ENCODE measurements at places on chromosomes 7 and 10. TPM values are rescaled to one million over a fixed set of nuclear protein-coding genes. Genes with fewer than 3 reads are reported as not detected.

GRCh38 chr7:141928845-141929195 is 12.6 kb downstream of the OR9A4 start:
- no peak overlapping the region for H3K27ac ChIP-seq
- H3K36me3 ChIP-seq, result peaks cover 6% of the 10 kb centered on the region
- no peak for DNase-seq
- peaks cover 4% of the 10 kb centered on the region for H3K27me3 ChIP-seq
- H3K4me1 ChIP-seq, result no peaks in the 10 kb centered on the region
- no peak overlapping the region for H3K4me3 ChIP-seq

- no peak for DNase-seq
- no peaks in the 10 kb centered on the region for H3K36me3 ChIP-seq
- no peak overlapping the region for H3K27ac ChIP-seq
- H3K4me3 ChIP-seq, result no peak overlapping the region
- H3K4me1 ChIP-seq, result peaks cover 4% of the 10 kb centered on the region
Measured at GRCh38 chr10:3636356-3637181, 148.4 kb downstream of the KLF6 start.

UBE2D4 gene
- 20.8 TPM for polyA plus RNA-seq

DYNC1I1 gene
- not detected for polyA plus RNA-seq

DNA sequence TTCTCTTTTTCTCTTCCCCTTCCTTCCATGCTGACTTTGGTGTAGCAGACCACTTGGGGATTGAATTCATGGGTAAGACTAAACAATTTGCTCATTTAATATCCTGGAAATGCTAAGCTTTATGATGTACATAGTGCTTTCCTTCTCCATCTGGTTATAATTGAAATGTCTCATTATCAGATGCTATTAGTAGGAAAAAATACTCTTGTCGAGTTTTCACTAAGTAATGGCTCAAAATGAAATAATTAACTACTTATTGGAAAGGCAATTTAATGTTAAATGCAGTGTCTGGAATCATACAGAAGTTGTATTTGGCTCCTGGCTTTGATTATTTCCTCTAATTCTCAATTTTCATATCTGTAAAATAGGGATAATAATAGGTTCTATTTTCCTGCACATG is 990.4 kb downstream of the NRG3 start:
- no peaks in the 10 kb centered on the region for H3K36me3 ChIP-seq
- H3K4me3 ChIP-seq, result no peak overlapping the region

GRCh38 chr10:84537447-84537931 is 209.1 kb downstream of the CCSER2 start:
- peak; percentile 36 for DNase-seq
- no peaks in the 10 kb centered on the region for H3K36me3 ChIP-seq
- H3K4me1 ChIP-seq, result peaks cover 12% of the 10 kb centered on the region
- H3K27ac ChIP-seq, result no peak overlapping the region
- H3K4me3 ChIP-seq, result no peak overlapping the region
- peaks cover 51% of the 10 kb centered on the region for H3K27me3 ChIP-seq

TMEM184A gene
- polyA plus RNA-seq, result not detected

DNA sequence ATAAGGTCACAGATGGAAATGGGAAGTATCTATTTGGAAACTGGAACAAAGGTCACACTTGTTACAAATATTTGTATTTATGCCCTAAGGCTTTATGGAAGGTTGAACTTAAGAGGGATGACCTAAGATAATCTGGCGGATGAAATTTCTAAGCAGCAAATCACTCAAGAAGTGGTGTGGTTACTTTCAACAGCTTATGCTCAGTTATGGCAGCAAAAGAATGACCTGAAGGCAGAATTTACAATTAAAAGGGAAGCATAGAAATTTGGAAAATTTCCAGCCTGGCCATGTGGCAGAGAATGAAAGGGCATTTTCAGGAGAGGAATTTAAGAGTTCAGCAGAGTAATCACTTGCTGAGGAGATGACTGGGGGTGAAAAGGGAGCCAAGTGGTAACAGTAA is 95.8 kb upstream of the TNS3 start:
- no peak overlapping the region for H3K27ac ChIP-seq
- peak overlapping the region; percentile 25 for H3K4me3 ChIP-seq
- peaks cover 10% of the 10 kb centered on the region for H3K36me3 ChIP-seq
- no peaks in the 10 kb centered on the region for H3K27me3 ChIP-seq
- DNase-seq, result no peak

- no peak overlapping the region for H3K4me3 ChIP-seq
- no peak overlapping the region for H3K27ac ChIP-seq
- no peak for DNase-seq
- peaks cover 9% of the 10 kb centered on the region for H3K36me3 ChIP-seq
- H3K27me3 ChIP-seq, result peaks cover 40% of the 10 kb centered on the region
- H3K4me1 ChIP-seq, result peaks cover 1% of the 10 kb centered on the region
Measured at GRCh38 chr10:123988694-123989093, 97.1 kb upstream of the CPXM2 start.

DNA sequence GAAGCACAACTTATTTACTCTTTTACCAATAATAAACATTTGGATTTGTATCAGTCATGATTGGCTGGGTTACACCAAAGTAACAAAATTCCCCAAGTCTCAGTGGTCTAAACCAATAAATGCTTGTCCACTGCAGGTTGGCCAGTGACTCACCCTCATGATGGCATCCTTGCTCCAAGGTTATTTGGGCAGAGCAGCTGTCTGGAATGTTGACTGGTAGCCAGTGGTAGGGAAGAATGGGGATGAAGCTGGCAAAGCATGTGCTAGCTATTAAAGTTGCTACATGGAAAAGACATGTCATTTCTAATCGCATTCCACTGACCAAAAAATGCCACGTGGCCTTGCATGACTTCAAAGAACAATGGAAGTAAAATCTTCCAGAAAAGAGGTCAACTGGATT is 1168.7 kb upstream of the CELF2 start:
- H3K4me3 ChIP-seq, result no peak overlapping the region
- no peaks in the 10 kb centered on the region for H3K4me1 ChIP-seq
- H3K27me3 ChIP-seq, result no peaks in the 10 kb centered on the region
- H3K27ac ChIP-seq, result no peak overlapping the region
- peaks cover 13% of the 10 kb centered on the region for H3K36me3 ChIP-seq

SH2B2 gene
- 32.9 TPM for polyA plus RNA-seq

BZW2 gene
- 38.6 TPM for polyA plus RNA-seq

- peak overlapping the region; percentile 74 for H3K27ac ChIP-seq
- peaks cover 37% of the 10 kb centered on the region for H3K4me1 ChIP-seq
- peak overlapping the region; percentile 24 for H3K4me3 ChIP-seq
- no peak for DNase-seq
- H3K36me3 ChIP-seq, result peaks cover 8% of the 10 kb centered on the region
- peaks cover 68% of the 10 kb centered on the region for H3K27me3 ChIP-seq
Measured at GRCh38 chr10:123144697-123145541, 3.0 kb upstream of the HMX2 start.

DNA sequence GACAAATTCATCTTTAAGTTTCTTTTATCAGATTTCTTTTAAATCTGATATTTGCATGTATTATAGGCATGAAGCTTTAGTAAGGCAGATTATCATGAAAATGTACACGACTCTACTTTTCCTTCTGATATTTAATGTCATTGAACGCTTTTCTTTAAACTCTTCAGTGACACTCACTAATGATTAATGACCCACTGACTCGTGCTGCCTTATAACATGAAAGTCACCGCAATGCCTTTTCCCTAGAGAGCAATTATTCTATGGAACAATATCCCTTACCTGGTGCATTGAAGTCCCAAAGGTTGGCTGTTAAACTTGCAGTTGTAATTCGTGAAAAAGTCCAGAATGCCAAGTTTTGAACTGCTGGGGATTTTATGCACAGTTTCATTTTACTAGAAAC is 33.4 kb upstream of the HGF start:
- H3K27me3 ChIP-seq, result no peaks in the 10 kb centered on the region
- H3K36me3 ChIP-seq, result no peaks in the 10 kb centered on the region
- no peaks in the 10 kb centered on the region for H3K4me1 ChIP-seq
- no peak overlapping the region for H3K27ac ChIP-seq
- no peak for DNase-seq

GRCh38 chr10:109875828-109876821 is 47.2 kb downstream of the XPNPEP1 start:
- H3K27ac ChIP-seq, result no peak overlapping the region
- no peak overlapping the region for H3K4me3 ChIP-seq
- peaks cover 39% of the 10 kb centered on the region for H3K36me3 ChIP-seq
- no peaks in the 10 kb centered on the region for H3K4me1 ChIP-seq
- no peak for DNase-seq
